NCI-H187 treated with DMSO at 0.1 percent for 48 hours (cell line): ENCODE measurements at places on chromosomes 2 and 18.

DNA sequence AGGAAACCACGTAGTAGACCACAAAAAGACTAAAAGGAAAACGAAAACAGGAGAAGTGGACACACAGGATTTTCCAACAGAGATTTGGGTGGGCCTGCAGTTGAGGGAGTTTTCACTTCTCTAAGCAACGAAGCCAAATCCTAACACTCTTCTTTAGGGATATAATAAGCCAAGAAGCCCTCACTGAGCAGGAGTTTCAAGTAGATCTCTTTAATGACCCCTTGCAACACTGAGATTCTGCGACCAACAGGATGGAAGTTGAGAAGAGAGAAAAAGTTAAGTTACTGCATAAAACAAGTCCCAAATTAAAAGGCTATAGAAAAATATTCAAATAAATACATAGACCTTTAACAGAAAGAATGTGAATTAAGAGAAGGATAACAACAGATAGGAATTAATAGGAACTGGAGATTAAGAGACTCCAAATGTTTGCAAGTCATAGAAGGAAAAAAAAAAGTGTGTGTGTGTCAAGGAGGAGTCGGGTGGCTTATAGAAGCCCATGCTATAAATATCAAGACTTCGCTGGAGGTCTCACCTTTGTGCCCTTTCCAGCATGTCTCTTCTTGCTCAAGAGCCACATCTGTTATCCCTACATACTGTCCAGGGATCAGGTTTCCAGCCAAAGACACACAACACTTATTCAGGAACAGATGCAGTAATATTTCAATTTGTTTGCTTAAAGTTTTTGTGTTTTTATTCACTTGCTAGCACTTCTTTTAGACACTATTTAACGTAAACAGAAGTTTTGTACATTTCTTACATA lies 69.4 kb upstream of the ARHGAP28 start:
- no peak for DNase-seq

- no peak for DNase-seq
Measured at GRCh38 chr2:68396093-68396492, 31.0 kb downstream of the PLEK start.

GRCh38 chr2:113198790-113199612 lies 25.2 kb downstream of the PSD4 start:
- DNase-seq = no peak

GRCh38 chr18:74179623-74180199 lies 31.4 kb downstream of the TIMM21 start:
- no peak for DNase-seq

- no peak for DNase-seq
Measured at GRCh38 chr2:182379241-182379640, 47.6 kb downstream of the PDE1A start.

GRCh38 chr2:238458651-238459050 lies 31.9 kb downstream of the ASB1 start:
- DNase-seq = no peak

GRCh38 chr18:55396267-55396905 lies 191.6 kb downstream of the TCF4 start:
- no peak for DNase-seq

GRCh38 chr2:236162031-236162845 lies 5.9 kb downstream of the GBX2 start:
- DNase-seq = no peak

DNA sequence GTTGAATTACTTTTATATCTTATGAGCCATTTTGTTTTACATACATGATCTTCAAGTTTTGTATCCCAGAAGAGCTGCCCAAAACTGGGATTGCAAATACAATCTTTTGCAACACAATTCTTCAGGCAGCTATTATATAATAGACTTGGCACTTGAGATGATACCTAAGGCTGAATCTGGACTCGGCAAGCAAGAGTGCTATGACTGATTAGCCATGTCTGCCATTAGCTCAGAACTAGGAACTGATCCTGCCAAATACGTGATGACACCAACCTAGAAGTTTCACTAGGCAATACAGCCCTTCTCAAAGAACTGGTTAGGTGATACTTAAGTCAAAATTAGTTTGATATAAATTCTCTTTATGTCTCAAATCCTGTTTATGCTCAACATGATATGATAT lies 619.6 kb downstream of the CPS1 start:
- no peak for DNase-seq

DNA sequence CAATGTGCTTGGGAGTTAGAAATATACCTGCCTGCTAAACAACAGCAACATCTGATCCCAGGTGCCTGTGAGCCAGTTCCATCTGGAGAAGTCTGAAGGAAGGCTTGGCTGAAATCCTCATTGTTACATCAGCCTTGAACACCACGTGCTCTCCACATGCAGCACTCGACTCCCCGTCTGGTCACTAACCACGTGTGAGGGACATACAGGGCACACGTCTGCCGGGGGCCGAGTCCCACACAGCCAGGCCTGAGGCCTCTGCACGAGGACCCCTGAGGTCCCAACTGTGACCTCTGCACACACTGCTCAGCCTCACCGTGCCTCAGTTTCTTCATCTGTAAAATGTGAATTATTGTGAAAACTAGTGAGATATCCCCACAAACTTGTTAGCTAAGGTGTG lies 236.5 kb upstream of the SALL3 start:
- no peak for DNase-seq

DNA sequence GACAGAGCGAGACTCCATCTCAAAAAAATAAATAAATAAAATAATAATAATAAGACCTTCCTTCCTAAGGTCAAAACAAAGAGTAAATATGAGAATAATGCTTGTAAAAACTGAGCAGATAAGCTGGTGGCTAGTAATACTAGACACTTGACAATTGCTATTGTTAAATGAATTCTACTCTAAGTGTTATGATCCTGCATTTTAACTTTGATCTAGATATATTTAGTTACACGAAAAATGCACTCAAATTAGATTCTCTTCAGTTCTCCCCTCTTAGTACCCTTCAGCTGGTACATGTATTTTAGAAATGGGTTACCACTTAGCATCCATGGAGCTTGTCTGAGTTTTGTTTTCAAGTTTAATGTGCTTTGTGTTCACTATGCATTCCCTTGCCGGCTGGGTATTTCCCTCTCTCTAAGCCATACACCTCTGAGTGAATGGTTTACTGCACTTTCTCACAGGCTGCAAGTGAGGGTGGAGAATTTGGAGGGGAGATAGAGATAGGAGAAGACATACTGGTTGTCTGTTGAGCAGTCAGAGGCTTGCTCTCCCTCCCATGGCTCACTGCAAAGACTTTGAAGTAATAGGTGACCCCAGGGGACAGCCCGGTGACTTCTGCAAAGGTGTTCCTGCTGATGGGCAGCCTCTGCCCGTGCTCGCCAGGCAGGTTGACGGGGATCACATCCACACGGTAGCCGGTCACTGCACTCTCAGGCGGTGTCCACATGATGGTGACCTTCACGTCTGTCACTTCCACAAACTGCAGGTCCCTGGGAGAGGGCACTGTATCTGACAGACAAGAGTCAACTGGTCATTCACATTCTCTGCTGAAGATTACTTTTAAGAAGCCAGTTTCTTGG lies 29.9 kb downstream of the FN1 start:
- DNase-seq = no peak

DNA sequence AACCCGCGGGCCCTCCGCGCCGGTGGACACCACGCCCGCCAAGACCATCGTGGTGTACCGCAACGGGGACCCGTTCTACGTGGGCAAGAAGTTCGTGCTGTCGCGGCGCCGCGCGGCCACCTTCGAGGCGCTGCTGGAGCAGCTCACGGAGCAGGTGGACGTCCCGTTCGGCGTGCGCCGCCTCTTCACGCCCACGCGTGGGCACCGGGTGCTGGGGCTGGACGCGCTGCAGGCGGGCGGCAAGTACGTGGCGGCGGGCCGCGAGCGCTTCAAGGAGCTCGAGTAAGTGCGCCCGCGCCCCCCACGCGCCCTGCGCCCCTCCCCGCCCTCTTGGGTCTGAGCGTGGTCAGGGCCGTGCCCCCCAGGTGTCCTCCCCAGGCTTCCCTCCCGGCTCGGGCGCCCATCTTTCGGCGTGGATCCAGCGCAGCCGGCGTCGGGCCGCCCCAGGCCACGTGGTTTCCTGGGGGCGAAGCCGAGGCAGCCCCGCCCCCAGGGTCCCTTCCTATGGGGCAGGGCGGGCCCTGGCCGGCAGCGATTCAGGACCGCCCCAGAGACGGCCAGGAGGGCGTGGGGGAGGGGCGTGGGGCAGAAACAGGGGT lies 481 bp downstream of the DCDC2C start:
- DNase-seq = no peak

GRCh38 chr18:60018618-60019462 lies 119.0 kb downstream of the PMAIP1 start:
- DNase-seq = no peak

DNA sequence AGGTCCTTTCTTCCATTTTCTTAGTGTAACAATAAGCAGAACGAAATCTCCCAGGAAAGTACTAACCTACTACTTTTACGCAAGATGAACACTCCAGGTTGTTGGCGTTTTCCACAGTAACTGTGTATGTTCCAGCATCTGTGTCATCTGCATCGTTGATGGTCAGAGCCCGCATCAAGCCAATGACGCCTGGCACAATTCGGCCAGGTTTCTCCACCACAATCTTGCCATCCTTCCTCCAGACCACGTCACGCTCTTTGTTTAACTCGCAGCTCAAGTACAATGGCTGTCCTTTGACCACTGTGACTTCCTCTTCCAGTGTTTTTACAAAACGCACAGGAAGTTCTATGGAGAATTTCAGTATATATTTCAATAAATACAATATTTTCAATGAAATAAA lies 155.6 kb downstream of the PLEKHA3 start:
- DNase-seq = no peak

DNA sequence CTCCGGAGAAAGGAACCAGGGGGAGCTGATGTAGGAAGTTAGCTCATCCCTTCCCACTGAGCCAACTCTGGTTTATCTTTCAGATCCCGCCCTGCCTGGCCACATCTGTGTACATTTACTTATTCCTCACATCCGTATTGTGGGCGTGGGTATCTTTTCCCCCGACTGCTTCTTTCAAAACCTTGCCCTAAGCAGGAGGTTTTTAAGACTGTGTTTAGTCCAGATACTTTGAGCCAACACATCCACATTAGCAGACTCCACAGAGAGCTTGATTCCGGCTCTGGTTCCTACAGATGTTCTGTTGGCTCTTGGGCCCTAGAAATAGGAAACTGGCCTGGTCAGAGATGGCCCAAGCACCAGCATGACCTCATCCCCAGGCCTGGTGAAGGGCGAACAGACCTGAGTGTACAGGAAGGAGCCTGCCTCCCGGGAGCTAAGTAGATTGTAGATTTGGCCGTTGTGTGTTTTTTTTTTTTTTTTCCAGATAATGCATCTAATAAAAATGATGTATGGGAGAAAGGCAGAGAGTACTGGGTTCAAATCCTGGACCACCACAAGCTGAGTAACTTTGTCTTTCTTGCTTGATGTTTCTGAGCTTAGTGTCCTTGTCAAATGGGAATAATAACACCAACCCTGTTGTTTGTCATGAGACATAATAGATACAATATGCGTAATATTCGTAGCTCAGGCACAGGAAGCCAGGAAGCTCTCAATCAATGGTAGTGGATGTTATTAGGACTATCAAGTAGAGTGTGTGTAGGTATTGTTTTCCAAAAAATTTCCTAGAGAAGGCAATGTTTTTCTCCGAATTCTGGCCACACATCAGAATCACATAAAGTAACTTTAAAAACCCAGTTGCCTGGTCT lies 92.3 kb downstream of the PRKCE start:
- DNase-seq = no peak

GRCh38 chr2:1780693-1781092 lies 36.4 kb upstream of the PXDN start:
- no peak for DNase-seq

DNA sequence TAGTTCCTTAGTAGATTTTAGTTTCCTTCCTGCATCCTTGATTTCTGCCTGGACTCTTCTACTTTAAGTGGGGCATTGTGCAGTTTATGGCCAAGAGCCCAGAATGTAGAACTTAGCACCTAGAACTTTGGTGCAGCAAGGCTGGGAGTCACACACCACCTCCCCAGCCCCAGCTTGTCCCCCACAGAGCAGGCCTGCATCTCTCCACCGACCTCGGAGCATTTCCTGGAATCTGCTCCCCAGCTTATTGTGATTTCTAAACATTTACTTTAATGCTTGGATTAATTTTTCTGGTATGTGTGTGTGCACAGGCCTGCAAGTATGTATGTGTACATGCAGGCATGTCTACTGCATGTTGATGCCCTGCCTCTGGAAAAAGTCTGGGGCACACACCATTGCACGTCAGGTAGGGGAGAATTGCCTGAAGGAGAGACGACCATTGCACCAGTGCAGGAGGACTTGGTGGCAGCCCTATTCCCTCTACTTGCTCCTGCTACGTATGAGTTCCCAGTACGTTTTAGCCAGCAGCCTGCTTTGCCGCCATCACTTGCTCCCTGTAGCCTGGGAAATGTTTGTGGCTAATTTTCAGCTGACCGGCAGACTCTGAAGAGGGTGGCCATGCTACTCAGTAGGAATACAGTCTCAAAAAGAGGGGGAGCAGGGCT lies 419.9 kb upstream of the HS6ST1 start:
- no peak for DNase-seq

DNA sequence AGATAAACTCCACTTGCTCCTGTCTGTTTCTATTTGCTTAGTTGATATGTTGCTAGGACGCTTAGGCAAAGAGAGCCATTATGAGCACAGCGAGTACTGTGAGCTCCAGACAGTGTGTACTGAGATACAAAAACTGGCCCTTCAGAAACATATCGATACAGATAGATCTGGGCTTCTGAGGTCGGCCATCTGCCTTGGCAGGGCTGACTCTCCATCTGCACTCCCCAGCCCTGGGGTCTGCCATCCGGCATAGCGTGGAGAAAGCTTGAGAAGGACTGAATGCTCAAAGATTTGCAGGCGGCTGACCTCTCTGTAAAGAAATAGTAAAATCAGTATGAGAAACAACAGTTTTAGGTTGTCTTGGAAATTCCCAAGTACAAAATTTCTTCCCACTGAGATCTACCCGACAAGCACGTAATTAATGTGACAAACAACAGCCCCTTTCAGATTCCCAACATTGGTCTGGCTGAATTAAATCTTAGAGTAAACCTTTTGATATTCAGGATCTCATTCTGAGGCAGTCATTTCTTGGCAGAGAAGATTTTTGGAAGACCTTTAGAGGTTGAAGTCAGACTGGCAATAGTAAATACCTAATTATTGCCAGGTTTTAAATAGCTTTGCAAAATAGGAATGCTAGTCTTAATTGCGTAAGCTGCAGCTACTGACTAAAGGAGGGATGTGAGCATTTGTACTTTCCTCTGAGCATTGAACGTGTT lies 127.4 kb downstream of the CHST9 start:
- no peak for DNase-seq

- no peak for DNase-seq
Measured at GRCh38 chr2:60837123-60837522, 44.3 kb upstream of the REL start.
